H9 (cell line): ENCODE measurements at places on chromosomes 1 and 21. TPM values are rescaled to one million over a fixed set of nuclear protein-coding genes. Genes with fewer than 3 reads are reported as not detected.

GRCh38 chr1:56534130-56534651 lies 45.2 kb downstream of the PLPP3 start:
- no peak for DNase-seq

DNA sequence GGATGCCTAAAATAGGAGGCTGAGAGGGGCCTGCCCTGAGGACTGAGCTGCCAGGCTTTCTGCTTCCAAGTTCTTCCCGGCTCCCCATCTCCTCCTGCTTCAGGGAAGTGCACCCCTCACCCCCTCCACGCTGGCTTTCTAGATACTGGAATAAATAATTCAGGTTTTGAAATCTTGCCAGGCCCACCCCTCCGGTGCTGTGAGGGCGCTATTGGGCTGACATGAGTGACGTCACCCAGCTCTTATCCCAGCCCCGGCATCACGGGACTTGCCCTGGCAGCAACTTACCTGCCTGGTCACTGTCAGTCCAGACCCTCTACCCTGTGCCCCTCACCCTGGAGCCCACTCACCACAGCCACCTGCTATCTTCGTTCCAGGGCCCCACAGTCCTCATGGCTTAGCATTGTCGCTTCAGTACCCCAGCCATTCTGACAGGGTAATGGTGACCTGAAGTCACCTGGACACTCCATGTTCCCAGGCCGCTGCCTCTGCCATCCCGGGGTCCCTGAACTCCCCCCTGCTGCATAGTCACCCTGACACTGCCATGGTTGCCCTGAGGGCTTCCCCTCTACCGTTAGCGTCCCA lies 819 bp upstream of the GPR3 start:
- peak; percentile 86 for DNase-seq

GRCh38 chr1:167489571-167490340 lies 28.6 kb downstream of the CD247 start:
- peak; percentile 74 for DNase-seq

- no peak for DNase-seq
Measured at GRCh38 chr1:235206533-235207208, 45.6 kb upstream of the RBM34 start.

DNA sequence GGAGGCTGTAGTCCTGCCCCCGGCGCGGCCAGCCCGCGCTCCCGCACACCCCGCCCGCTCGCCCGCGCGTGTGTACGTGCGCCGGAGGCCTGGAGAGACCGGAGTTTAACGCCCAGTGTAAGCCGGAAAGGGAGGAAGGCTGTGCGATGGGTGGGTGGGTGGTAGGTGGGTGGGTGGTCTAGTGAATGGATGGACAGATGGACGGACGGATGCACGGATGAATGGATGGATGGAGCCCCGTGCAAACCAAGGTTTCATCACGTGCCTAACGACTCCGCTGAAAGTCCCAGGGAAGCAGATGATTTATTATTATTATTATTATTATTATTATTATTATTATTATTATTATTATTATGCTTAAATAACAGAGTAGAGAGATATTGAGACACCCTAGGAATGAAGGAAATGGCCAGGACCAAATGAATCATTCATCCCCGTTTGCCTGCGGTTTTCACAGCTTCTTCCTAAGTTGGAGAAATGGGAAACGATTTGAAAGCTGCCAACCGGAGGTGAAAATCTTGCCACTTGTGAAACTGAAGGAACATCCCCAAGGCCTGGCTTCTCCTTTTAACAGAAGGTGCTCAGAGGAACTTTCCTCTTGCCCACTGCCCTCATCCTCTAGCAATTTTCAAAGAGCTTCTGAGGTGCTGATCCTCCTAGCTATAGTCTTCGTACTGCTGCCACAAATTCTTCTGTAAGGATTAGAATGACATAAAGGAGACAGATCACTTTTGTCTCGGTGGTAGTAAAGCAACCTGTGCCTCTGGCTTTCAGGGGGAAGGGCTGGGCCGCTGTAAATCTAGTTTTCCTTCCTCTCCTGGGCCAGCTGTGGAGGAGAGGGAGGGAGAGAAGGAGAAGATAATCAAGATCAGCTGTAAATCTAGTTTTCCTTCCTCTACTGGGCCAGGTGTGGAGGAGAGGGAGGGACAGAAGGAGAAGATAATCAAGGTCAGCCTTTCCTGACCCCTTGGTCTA lies 648 bp upstream of the RGS7 start:
- DNase-seq: no peak

DNA sequence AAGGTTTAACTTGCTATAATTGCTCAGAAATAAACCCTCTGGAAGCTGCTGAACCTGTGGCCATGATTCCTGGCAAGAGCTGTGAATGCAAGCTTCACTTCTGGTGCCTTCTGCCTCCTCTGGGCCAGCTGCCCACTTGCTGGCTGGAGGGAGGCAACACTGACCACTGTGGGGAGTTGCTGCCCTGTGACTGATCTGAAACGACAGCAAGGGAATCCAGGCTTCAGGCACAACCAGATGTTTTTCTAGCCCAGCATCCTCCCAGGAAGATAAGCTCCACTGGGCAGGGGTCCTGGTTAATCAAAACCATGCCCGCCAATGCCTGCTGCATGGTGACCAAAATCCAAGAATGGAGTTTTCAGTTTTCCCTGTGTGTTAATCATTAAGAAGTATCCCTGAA lies 180.0 kb upstream of the HMGB4 start:
- DNase-seq: no peak

DNA sequence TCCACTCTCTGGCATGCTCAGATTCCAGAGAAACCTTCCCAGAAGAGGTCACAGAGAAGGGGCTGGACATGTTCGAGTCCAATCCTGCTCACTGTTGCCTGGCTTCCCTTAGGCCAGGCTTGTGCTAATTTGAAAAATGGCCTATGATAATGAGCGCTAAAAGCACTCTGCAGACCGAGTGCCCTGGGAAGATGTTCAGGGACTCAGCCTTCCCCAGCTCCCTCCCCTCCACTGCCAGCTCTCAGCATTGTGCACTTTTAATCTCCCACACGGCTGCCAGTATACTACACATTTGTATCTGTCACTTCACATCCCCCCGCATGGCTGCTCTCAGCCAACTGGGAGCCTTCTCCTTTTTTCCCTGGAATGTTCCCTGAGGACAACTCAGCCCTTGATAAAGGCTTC lies 24.1 kb downstream of the FAM163A start:
- DNase-seq: no peak

GRCh38 chr1:177960939-177961622 lies 8.8 kb downstream of the SEC16B start:
- DNase-seq: no peak

DNA sequence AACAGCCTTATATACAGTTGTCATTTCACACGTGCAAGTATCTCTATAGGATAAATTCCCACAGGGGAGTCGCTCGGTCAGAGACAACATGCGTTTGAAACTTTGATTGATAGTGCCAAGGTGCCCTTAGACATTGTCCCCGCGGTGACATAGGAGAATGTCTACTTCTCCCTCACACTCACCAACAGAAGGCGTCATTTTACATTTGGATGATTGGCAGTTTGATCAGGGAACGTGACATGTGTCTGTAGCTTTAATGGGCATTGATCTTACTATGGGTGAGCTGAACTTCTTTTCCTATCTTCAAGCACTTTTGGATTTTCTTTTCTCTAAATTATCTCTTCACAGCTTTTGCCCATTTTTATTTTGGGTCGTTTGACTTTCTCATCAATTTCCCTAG lies 42.6 kb upstream of the PAX7 start:
- DNase-seq: no peak

- no peak for DNase-seq
Measured at GRCh38 chr1:3926956-3927355, 26.9 kb upstream of the C1orf174 start.

DNA sequence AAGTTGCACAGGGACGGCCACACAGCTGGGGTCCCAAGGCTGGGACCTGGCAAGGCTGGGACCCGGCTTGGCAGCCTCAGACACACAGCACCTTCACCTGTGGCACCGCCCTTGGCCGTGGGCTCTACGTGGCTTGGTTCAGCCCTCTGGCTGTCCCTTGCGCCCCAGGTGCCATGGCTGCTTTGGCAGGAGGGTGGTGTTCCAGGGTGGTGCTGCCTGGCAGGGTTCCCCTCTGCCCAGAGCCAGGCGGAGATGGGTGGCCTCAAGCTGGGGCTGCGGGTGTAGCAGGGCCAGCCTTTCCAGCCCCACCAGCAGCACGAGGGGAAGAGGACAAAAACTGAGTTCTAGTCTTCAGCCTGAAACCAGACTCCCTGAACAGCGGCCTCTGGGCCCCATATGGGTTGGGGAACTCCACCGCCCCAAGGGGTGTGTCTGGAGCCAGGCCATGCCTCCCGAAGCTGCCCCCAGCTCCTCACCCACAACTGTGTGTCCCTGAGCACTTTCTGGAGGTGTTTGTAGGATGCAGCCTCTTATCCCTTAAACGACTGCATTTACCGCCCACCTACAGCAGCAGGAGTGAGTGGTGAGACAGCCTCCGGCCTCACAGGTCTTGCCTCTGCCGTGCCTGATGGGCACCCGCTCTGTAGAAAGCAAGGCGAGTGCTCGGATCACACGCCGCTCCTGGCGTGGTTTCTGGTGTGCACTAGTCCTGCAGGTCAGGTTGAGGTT lies 92.3 kb downstream of the PDE9A start:
- DNase-seq: no peak

- no peak for DNase-seq
Measured at GRCh38 chr1:213260311-213261075, 209.5 kb downstream of the RPS6KC1 start.

DNA sequence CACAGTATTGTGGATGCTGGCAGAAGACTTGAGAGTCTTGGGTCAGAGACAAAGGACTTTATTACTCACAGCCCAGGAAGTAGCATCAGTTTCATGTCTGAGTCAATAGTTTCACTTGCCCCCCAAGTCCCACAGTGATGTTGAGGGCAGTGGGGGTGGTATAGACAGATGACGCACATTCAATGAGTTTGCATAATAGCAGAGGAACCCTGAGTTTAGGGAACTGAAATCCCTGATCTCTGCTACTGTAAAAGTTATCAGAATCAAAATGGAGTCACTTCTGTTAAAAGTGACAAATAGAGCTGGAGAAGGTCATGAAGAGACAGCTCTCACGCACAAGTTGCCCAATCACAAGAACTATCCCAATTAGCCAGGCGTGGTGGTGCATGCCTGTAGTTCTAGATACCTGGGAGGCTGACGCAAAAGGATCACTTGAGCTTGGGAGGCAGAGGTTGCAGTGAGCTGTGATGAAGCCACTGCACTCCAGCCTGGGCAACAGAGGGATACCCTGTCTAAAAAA lies 11.5 kb upstream of the HCRTR1 start:
- DNase-seq: no peak

DNA sequence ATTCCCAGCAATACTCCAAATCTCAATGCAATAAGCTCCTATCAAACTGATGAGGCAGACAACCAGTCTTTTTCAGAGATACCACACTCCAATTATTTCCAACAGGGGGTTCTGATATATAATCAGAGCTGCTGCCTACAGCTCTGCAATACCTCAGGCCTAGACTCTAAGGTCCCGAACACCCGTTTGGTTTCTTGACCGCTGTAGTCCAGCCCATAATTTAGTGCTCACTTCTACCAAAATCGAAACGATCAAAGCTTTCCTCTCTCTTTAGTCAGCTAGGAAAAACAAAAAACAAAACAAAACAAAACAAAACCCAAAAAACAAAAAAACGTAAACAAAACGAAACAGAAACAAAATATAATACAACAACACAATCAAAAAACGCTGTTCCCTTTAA lies 453.0 kb downstream of the NEGR1 start:
- no peak for DNase-seq

GRCh38 chr1:117645343-117645742 lies 39.5 kb downstream of the TENT5C start:
- DNase-seq: no peak

DNA sequence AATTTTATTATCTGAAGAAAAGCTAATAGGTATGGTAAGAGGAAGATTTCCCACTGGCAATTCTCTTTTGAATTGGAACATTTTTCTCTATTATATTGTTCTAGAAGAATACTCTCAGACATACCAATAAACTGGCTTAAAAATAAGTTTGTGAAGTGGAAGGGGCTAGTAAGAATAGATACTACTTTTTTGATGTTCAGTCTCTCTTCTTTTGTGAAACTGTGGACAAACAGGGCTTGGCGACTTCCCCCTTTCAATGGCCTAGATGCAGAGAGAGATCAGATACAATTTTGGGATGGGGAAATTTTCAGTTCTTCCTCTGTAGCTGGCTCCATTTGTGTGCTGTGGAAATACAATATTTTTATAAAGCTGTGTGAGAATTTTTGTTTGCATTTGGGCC lies 2.5 kb downstream of the PBX1 start:
- no peak for DNase-seq

The WNT2B gene
- total RNA-seq: 0.66 and 0.68 TPM in 2 replicates

The TNFSF4 gene
- 0.28 and 0.29 TPM in 2 replicates for total RNA-seq

The SLC45A3 gene
- 16.7 TPM in 2 replicates for total RNA-seq

The PLPP3 gene
- total RNA-seq: 25.3 and 26.7 TPM in 2 replicates

The TMEM240 gene
- 7.7 and 8.7 TPM in 2 replicates for total RNA-seq

The SELP gene
- total RNA-seq: not detected in 2 replicates

The OPTC gene
- 0.68 and 1.1 TPM in 2 replicates for total RNA-seq
